Right renal pelvis (tissue), 4 donors: ENCODE measurements at places on chromosomes 1 and 21. TPM values are rescaled to one million over a fixed set of nuclear protein-coding genes. Genes with fewer than 3 reads are reported as not detected.

GUCA2B gene
- not detected for polyA plus RNA-seq

PCBP3 gene
- polyA plus RNA-seq = 1.2 TPM

PAQR6 gene
- 5.0 TPM for polyA plus RNA-seq

HHIPL2 gene
- 1.6 TPM for polyA plus RNA-seq

SLAMF1 gene
- 0.16 TPM for polyA plus RNA-seq

RGS13 gene
- not detected for polyA plus RNA-seq

HMCN1 gene
- polyA plus RNA-seq = 47.8 TPM

NHLH1 gene
- polyA plus RNA-seq = 0.18 TPM

EBNA1BP2 gene
- polyA plus RNA-seq = 72.7 TPM

PPFIA4 gene
- 5.6 TPM for polyA plus RNA-seq

BEND5 gene
- 24.0 TPM for polyA plus RNA-seq

LAMC2 gene
- 6.0 TPM for polyA plus RNA-seq

FAM72D gene
- polyA plus RNA-seq = 2.3 TPM

DNA sequence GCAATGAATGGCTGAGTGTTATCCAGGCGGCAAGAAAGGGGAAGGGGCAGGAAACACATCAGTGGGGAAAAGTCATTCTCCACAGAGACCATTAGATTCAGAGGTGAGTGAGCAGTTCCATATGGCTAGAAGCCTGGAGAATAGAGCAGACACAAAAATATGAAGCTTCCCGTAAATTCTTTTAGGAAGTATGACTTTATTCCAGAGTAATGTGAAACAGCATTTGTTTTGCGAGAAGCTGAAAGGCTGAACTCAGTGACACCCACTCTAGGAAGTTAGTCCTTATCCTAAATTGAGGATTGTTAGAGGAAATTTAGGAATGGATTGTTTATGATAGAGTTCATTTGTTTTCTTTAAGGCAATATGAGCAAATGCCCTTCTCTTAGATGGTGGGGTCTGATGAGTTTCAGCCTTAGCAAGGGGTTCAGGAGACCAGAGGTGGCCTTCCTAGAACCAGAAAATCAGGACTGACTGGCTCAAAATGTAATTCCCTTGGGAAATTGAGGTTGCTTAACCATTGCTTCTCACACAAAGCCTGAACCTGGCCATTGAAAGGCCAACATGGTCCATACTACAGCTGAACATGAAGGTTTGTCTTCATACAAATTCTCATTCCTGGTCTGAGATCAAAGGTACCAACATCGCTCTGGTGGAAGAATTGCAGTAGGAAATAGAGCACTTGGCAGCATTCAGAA lies 167.5 kb downstream of the TPR start:
- no peak for DNase-seq

GRCh38 chr1:169345511-169345910 lies 22.1 kb downstream of the NME7 start:
- DNase-seq = no peak

- no peak for DNase-seq
Measured at GRCh38 chr1:24541711-24542346, 14.1 kb upstream of the NCMAP start.

DNA sequence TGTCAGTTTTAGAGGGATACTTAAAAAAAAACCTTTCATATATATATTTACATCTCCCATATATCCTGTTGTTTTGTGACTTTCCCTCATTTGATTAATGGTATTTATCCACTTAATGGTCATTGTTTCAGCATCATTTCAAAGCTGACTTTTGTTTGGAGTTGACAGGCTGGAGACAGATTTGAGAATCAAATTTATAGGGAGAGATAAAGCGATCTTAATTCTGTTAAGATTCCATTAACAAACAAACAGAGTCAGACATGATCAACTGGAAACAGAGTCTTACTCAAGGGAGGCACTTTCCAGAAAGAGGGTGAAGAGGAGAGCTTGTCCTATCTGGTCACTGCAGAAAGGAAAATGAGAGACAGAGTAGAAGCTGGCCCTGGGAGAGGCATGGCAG lies 283.4 kb downstream of the TTLL7 start:
- no peak for DNase-seq

GRCh38 chr21:16554503-16554902 lies 824.7 kb downstream of the USP25 start:
- no peak for DNase-seq

DNA sequence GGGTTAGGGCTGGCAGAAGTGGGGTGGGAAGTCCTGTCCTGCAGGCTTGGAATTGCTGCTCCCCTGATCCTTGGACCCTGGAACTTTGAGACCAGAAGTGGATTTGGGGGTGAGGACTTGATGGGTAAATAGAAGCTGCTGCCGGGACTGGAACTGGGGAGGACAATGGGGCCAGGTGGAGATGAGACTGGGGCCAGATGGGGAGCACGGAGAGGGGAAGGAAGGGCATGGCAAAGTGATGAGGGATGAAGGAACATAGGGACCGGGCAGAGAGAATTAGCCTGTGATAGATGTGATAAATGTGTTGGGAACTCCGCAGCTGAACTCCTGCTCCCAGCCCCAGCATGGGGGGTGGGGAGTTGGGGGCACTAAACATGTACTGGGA lies 637 bp downstream of the NHLH1 start:
- DNase-seq = no peak

DNA sequence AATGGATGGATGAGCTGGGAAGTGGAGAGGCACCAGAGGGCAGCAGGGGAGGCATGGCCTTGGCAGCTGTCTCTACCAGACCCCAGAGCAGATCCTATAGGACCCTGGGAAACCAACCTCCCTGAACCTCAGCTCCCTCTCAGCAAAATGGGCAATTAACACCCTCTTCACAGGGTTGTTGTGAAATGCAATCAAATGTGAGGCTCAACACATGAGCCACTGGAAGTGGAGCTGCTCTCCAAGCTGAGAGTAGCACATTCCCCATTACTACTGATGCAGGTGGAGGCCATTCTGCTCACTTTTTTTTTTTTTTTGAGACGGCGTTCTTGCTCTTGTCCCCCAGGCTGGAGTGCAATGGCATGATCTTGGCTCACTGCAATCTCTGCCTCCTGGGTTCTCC lies 6.5 kb upstream of the SYNC start:
- no peak for DNase-seq

DNA sequence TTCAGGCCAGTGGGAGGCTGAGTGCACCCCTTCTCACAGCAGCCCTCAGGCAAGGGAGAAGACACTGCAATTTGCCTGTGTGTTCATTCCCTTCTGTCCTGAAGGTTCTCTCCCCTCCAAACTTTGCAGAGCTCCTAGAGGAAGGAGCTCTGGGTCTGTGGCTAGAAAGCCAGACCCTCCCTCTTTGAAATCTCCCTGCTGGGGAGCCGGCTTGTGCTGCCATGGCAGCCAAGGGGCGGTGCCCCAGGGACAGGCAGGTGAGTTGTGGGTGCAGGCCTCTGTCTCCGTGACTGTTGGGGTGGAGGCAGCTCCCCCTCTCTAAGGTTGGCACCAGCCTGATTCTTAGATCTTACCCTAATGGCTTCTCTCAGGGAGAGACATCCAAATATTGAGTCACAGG lies 53.0 kb downstream of the OLFML2B start:
- no peak for DNase-seq

- no peak for DNase-seq
Measured at GRCh38 chr21:41477641-41478318, 30.2 kb downstream of the TMPRSS2 start.

DNA sequence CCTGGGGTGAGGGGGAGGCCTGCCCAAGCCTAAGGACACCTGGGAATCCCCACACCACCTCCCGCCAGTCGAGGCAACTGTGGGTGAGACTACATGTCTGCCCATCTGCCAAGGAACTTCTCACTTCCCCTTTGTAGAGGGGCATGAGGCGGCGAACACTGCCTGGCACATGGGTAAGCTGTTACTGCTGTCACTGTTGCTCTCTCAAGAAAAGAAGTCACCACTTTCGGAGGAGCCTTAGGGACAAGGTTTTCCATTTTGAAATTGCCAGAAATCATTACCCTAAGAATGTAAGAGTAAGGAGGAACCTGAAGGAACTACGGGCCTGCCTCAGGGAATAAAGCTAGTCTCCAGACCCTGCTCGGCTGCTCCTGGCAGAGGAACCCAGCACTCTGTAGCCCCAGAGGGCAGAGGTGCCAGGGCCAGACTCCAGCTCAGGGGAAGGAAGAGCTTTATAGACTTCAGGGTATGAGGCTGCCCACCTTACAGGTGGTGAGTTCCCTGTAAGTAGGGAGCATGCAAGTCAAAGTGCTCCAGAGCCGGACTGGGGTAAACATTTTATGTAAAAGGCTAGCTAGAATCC lies 23.3 kb downstream of the SLC2A1 start:
- DNase-seq = no peak

GRCh38 chr1:224747578-224747977 lies 131.5 kb downstream of the CNIH3 start:
- DNase-seq = no peak

- peak; percentile 40 for DNase-seq
Measured at GRCh38 chr21:38531591-38531990, 33.3 kb upstream of the ERG start.

- no peak for DNase-seq
Measured at GRCh38 chr1:47569261-47569660, 131.4 kb downstream of the FOXD2 start.

DNA sequence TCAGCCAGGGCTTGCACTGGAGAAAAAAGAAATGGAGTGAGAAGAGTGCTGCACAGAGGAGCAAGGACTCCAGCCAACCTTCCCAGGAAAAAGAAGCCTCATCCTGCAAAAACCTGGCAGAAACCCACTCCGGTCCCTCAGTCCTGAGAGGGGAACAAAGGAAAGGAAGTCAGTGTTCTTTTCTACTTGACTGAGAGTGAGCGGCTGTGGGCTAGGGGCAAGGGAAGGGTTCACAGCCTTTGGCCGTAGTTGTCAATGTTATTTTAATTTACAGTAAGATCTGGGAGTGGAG lies 8.9 kb upstream of the GOLT1A start:
- DNase-seq = no peak
